ENCODE measurements at places on chromosomes 11 and 22.
A peak's percentile ranks its signal among the peaks of the same experiment; 100 is the strongest.

DNA sequence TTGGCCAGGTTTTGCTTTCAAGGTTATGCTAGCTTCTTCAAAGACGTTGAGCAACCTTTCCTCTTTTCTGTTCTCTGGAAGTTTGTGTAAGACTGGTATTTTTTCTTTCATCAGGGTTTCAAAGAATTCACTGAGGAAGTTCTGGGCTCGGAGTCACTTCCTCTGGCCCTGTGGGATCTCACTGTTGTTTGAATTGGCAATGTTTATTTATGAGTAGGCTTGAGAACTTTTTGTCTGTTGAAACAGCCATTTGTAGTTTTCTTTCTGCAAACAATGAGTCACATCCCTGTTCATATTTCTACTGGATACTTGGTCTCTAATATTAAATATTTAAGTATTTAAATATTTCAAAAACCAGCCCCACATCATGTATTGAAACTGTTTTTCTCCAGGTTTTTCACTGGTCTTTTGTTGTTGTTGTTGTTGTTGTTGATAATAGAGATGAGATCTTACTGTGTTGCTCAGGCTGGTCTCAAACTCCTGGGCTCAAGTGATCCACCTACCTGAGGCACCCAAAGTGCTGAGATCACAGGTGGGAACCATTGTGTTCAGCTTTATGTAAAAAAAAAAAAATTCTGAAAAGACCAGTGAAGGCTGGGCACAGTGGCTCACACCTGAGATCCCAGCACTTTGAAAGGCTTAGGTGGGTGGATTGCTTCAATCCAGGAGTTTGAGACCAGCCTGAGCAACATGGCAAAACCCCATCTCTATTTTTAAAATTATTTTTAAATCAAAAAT is 26.9 kb downstream of the SUSD2 start:
- peak; percentile 79 for DNase-seq

DNA sequence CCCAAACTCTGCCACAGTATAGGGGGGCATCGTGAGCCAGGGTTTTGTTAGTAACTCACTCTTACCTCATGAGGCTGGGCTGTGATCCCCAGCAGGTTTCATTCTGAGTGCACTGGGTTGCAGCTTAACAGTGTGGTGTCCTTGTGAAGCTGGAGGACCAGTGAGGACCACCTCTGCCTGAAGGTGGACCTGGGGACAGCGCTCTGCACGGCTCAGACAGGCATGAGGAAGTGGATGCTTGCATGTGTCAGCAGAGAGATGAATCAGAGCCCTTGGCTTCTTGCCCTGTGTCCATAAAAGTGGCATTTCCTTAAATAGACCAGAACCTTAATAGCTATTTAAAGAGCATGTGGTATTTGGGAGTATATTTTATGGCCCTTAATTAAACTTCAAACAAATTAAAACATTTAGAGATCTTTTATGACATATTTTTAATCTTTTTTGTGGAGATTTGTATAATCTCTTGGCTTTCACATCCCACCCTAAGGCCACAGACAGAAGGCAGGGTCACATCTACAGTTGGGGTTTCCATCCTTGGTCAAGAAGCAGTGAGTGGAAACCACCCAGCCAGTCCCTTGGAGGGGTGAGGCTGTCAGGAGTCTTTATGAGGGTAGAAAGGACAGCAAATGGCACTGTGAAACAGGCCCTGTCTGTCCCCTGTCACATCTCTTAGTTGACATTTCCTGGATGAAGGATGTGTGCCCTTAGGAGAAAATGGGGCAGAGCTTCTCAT is 24.8 kb upstream of the ADORA2A start:
- DNase-seq, result peak; percentile 73

GRCh38 chr22:35913925-35914324 is 114.7 kb downstream of the RBFOX2 start:
- DNase-seq, result no peak

GRCh38 chr22:18983120-18983651 is 47.1 kb upstream of the PRODH start:
- DNase-seq, result no peak

- no peak for DNase-seq
These were observed 36.5 kb downstream of the MADD start for GRCh38 chr11:47306484-47306844.

- DNase-seq, result no peak
These were observed 5.1 kb downstream of the TRIM5 start for GRCh38 chr11:5679811-5680210.

DNA sequence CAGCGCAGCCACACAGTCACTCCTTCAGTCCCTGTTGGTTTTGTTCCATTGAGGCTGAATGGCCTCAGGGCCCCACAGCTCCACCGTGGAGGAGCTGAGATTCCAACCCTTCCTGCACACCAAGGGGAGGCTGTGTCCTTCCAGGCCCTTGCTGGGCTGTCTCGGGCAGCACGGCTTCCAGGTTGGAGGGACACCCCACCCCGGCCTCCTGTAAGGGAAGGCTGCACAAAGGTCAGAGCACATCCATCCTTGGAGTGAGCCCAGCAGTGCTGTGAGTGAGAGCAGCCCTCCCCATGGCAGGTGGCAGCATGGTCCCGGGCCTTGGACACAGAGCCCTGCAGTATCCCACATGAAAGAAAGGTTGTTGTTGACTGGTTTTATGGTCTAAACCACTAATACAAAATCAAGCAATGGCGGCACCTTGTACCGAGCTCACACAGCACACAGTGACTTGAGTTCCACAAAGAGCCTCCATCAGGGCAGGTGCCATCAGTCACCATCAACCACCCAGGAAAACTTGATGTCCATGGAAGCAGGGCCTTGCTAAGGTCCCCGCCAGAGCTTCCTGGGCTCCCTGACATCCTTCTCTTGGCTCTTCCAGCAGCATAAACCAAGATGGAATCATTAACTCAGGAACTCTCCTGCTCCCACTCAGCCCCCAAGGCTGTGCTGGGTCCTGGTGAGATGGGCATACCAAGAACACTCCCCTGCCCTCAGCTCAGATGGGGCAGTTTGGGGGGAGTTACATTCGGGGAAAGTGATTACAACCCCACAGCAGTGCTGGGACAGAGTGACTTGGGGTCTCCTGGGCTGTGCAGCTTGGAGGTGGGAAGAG is 1500.4 kb downstream of the TBC1D22A start:
- DNase-seq, result no peak

- DNase-seq, result no peak
These were observed 70.2 kb downstream of the RTL6 start for GRCh38 chr22:44427611-44428470.

GRCh38 chr22:45783021-45783420 is 111.4 kb downstream of the ATXN10 start:
- DNase-seq, result no peak

Data from KBM-7 (cell line).